ENCODE measurements at places on chromosomes 7 and 10.

- peak; percentile 45 for DNase-seq
Measured at GRCh38 chr7:158828133-158829020, 932 bp downstream of the ESYT2 start.

DNA sequence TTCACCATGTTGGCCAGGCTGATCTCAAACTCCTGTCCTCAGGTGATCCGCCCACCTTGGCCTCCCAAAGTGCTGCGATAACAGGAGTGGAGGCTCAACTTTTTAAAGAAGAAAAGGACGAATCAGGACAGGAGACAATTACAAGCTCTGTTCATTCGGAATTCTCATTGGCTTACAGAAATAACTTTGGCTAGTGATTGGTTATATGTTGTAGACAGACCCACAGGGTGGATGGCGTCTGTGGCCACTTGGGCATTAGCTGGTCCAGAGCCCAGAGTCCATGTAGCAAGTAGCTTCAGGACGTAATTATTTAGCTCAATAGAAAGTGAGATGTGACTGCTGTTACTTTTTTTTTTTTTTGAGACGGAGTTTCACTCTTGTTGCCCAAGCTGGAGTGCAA is 160.5 kb upstream of the TNRC18 start:
- DNase-seq = no peak

DNA sequence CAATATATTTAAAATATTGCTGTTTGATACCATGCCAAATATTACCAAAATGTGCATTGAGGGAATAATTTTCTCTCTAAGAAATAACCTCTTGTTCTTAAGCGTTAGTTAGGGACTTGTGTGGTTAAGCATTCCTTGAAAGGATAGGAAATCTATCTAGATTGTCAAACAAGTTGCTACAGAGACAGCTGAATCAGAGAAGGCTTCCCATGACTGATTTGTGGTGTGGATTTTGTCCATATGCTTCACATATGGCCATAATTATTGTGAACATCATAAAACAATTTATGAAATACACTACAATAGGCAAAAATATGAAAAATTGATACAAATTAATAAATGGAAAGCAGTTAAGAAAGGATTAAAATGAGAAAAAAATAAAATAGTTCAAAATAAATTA is 96.3 kb downstream of the GNAT3 start:
- DNase-seq = no peak

- no peak for DNase-seq
Measured at GRCh38 chr10:85212526-85212925, 884.1 kb downstream of the CCSER2 start.

DNA sequence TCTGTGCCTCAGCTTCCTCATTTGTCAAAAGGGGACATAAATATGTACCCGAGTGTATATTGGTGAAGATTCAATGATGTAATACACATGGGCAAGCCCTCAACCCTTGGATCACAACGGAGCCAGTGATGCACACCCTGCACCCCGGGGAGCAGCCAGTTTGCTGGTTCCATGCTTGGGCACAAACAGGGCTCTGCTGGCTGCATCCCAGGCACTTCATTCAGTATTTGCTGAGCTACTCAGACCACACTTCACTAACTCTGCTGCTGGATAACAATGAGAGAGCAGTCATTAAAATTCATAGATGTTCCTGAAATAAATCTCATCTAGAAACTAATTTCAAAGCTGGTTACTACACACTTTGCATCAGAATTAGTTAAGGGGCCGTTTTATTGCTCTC is 72.0 kb downstream of the SCRN1 start:
- DNase-seq = no peak

DNA sequence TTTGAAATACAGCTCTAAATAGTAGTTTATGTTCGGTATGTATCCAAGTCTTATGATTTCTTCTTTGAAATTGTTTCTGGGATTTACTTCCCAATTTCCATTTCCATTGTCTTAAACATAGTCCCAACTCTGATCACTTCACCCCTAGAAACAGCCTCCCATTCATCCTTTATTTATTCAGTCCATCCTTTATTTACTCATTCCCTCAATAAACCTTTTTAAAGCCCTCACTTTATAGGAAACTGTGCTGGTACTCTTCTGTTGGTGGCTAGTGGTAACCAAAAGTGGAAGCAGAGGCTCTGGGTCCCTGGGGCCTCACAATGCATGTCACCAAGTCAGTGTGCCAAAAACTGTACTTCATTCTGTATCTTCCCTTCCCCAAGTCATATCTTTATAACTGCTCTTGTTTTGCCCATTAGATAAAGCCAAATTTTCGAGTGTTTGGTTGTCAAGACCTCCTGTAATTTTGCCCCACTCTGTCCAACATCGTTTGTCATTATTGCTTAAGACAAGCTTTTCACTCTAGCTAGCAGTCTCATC is 3.9 kb upstream of the EPC1 start:
- DNase-seq = no peak

DNA sequence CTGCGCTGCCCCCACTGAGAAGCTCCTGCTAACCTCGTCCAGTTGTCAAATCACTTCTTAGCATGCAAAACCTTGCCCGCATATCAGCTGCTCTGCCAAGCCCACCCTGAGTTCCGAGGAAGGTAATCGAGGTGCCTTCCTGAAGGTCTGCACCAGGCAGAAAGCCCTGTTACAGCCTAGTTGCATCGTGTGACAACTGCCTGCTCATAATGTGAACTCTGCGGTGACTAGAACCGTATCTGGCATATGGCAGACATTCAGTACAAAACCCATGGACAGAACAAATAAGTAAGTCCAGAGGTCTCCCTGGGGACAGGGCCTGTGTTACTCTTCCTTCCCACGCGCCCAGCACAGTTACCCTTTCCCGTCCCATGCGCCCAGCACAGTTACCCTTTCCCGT is 394.3 kb downstream of the DNAJB6 start:
- no peak for DNase-seq

Data from astrocyte of the spinal cord (primary cell).